Fibroblast of the conjunctiva (primary cell): ENCODE measurements at places on chromosomes 2 and 18.

GRCh38 chr2:219433666-219434467, 776 bp upstream of the SPEG start:
- peak; percentile 64 for DNase-seq

DNA sequence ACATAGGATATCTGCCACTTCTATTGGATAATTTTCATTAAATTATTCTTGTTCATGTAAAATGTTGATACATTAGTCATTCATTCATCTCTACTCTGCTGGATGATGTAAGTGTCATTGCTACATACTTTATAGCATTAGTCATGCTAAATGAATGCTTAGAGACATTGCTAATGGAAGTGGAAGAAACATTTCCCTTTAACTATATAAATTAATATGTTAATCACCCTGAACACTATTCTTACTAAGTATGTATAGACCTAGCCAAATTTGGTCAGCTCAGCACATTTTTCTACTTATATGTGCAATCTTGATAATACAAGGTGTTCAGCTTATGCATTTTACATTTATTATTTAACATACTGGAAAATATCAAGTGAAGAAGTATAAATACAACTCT, 160.2 kb downstream of the DPP4 start:
- DNase-seq = no peak

DNA sequence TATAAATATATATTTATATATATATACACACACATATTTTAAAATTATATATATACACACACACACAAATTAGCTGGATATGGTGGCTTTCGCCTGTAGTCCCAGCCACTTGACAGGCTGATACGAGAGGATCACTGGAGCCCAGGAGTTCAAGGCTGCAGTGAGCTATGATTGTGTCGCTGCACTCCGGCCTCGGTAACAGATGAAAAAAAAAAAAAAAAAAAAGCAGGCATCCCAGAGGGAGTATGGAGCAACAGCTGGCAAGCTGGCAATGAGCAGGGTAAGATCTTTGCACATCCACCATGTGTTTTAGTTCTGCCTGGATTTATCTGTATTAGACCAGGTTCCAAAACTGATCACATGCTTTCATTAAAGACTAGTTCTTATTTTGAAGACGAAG, 170.1 kb downstream of the MAP2 start:
- DNase-seq = no peak

DNA sequence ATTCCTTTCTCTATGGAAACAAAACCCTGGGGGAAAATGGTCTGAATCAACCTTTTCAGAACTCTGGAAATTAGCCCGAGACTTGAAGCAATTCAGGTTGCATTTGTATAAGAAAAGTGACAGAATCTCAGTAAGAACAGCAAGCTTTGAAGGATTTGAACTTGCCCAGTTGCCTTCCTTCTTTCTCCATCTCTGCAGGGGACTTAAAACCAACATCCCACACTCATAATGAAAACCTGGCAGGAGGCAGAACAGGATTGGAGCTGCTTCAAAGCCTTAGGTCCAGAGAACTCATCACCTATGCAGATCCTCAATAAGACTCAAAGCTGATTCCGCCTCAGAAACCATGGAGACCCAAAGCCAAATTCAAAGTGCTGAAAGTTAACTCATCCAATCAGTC, 790.5 kb upstream of the ID2 start:
- no peak for DNase-seq

GRCh38 chr18:63373161-63373560, 6.2 kb upstream of the KDSR start:
- no peak for DNase-seq

DNA sequence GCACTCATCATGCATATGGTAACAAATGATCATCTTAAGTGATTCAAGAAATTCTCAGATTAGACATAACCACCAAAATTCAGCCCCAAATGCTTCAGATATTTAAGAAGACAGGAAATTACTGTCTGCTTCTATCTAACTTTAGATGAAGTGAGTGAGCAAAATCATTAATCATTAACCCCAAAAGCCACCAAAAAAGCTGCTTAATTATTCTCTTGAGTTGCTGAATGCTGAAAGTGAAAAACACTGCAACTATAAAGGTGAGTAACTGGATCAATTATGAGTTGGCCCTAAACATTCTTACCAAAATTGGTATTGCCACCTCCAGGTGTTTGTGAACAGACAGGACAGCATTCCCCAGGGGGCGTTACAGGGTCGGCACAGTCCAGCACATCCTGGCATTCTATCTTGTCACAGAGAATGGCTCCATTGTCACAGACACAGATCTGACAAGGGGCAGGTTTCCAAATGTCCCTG, 69.6 kb downstream of the COL5A2 start:
- no peak for DNase-seq

GRCh38 chr18:79695856-79696850, 16.6 kb downstream of the CTDP1 start:
- DNase-seq = no peak

- no peak for DNase-seq
Measured at GRCh38 chr2:70526126-70526525, 27.5 kb downstream of the TGFA start.

DNA sequence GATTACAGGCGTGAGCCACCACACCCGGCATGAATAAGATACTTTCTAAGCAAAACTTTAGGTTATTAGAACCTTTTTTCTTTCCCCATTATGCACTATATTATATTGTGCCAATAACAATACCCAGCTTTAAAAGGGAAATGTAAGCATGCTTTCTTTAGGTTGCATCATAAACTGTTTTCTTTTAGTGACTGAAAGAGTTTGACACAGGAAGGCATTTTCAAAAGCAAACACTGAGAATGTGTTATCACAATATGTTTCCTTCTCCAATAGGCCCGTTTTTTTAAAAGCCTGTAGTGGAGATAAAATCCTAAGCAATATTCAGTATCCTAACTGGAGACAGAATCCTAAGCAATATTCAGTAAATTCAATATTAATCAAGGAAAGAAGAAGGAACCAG, 16.7 kb upstream of the EPB41L5 start:
- peak; percentile 38 for DNase-seq

DNA sequence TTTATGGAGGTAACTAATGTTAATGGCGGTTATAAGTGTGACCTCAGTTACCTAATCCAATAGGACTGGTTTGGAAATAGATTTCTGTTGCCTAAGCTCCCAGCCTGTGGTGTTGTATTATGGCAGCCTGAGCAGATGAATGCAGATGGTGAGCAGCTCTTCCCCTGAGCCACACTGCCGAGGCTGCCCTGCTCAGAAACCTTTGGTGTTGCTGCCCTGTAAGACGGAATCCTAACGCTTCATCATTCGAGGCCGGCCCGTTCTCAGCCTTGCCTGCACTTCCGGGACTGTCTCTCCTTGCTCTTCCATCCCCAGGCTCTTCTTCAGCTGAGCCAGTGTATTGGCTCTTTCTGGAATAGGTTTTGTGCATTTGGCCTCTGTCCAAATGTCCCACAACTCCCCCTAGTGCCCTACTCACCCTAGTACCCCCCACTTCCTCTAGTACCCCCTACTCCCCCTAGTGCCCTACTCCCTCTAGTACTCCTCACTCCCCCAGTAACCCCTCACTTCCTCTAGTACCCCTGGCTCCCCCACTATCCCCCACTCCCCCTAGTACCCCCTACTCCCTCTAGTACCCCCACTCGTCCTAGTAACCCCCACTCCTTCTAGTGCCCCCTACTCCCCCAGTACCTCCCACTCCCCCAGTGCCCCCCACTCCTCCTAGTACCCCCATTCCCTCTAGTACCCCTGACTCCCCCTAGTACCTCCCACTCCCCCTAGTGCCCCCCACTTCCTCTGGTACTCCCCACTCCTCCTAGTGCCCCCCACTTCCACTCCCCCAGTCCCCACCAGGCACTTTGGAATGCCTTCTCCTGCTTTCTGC, 106.0 kb upstream of the TAF1B start:
- no peak for DNase-seq

GRCh38 chr2:148244593-148245292, 223.9 kb downstream of the MBD5 start:
- peak; percentile 20 for DNase-seq

GRCh38 chr18:40935423-40935822, 1019.6 kb upstream of the PIK3C3 start:
- no peak for DNase-seq

GRCh38 chr2:67526283-67526682, 129.2 kb downstream of the ETAA1 start:
- peak; percentile 58 for DNase-seq
